ENCODE measurements at places on chromosomes 11 and 22.

DNA sequence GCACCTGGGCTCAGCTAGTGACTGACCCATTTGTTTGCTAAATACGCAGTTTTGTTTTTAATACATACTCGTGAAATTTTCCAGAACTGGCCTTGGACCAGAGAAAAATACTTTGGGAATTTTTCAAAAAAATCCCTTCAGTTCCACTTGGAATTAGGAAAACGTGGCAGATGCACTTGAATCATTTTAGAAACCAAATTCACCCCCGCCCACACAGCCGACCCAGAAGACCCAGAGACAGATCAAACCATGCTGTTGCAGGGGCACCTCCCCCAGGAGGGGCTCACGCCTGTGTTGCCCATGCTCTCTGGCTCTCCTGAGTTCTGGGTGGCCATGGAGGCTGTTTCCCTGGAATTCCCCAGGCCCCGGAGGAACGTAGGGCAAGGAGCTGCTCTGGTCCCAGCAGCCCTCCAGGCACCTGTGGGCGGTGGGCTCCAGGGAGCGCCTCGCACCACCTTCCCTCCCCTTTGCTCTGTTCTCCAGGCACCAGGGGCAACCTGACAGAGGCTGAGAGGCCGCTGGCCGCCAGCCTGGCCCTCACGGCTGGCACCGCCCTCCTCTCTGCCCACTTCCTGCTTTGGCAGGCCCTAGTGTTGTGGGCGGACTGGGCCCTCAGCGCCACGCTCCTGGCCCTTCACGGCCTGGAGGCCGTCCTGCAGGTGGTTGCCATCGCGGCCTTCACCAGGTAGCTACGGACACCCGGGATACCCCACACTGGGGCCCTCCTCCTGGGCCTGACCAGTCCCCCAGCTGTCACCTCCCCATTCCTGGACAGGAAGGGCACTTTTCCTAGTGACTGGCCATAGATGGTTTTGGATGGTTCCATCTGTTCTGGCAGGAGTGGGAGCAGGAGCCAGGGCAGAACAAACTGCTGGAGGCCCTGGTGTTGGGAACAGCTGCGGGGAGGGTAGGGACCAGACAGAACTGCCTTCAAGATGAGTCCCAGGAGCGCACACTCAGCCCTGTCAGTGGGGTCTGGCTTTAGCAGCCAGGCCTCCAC lies 3.3 kb upstream of the EPS8L2 start:
- no peak for DNase-seq

DNA sequence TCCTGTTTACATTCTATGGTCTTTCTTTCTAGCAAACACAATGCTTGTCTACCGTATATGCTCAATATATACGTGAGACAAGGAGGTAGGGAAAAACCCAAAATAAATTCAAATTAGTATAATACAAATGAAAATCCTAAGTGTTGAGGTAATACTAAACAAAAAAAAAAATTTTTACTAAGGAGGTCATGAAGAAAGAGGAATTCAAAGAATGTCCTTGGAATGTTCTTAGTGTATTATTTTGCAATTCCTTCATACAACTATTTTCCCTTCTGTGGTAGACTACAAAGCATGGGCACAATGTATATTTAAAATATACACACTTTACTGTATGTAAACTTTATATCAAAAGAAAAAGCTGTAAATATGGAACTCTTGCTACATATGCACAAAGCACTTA lies 36.4 kb downstream of the PIK3C2A start:
- no peak for DNase-seq

- no peak for DNase-seq
Observed at GRCh38 chr11:3245071-3245470, 12.9 kb upstream of the MRGPRE start.

DNA sequence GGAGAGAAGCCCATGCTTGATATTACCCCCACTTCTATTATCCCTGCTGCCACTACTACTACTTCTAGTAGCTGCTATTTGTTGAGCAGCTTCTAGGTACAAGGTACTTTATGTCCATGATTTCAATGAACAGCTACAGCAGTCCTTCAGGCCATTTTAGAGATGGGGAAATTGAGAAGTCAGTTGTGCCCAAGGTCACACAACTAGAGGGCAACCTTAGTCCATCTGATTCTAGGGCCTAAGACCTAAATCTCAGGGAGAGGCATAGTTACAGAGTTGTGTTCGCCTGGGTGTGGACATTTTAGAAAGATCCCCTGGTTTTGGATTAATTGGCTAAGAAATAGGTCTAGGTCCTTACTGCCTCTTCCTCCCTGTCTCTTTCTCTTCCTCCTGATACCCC lies 52.3 kb downstream of the MICAL2 start:
- DNase-seq: no peak

GRCh38 chr11:33774736-33775466 lies 581 bp upstream of the FBXO3 start:
- DNase-seq: no peak

- DNase-seq: no peak
Observed at GRCh38 chr11:132504501-132505041, 1027.7 kb downstream of the OPCML start.

DNA sequence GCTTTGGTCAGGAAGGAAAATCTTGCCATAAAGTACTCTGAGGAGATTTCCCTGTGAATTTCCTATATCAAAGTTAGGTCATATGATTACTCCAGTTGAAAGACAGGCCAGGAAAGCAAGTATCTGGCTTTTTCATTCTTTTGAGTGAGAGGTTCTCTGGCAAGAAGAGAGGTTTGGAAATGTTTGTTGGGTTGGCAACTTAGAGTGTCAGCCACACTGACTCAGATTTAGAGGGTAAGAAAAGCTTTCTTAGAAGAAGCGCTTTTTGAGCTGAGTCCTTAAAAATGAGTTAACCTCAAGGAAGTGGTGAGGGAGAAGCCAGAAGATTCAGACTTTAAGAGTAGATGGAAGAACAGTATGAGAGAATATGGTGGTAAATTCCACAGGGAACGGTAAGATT lies 86.1 kb upstream of the BDNF start:
- no peak for DNase-seq

- no peak for DNase-seq
Observed at GRCh38 chr11:121692236-121692635, 239.5 kb upstream of the SORL1-AS1 start.

- no peak for DNase-seq
Observed at GRCh38 chr22:26281941-26282340, 112.7 kb downstream of the SEZ6L start.

DNA sequence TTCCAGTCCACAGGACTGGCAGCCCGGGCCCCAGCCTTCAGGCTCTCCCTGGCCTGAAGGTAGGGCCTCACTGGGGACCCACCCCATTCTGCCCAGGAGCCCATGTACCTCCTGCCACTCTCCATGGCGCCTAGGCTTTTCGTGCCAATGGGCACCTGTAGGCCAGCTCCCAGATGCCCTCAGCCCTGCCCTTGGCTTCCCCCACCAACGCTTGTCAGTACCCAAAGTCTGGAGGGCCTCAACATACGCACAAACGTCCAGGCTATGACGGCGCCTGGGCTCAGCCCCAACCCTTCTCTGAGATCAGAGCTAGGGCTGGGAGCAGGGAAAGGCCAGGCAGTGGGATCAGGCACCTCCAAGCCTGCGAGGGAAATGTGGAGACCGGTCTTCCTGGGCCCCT lies 816.9 kb upstream of the LUZP2 start:
- DNase-seq: no peak

GRCh38 chr11:39036021-39036420 lies 2423.4 kb downstream of the LRRC4C start:
- DNase-seq: no peak

Measured in stimulated activated CD4-positive, alpha-beta T cell treated with anti-CD3 and anti-CD28 coated beads, TNF-alpha, amount 100 ng/mL, for 1 hour (primary cell).